GF-D8 (cell line): ENCODE measurements at places on chromosomes 2 and 18.

DNA sequence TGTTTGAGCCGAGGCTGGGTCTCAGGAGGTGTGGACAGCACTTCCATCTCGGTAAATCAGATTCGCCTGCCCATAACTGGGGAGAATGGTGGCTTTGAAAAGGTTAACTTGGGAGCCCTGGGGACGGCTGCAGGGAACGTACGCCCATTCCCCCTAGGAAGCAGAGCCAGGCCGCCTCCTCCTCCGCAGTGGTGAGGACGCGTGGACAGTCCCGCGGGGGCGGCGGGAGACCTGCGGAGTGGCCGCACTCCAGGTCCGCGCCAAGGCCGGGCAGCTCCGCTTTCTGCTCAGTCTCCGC, 845 bp upstream of the MYCN start:
- DNase-seq: no peak

DNA sequence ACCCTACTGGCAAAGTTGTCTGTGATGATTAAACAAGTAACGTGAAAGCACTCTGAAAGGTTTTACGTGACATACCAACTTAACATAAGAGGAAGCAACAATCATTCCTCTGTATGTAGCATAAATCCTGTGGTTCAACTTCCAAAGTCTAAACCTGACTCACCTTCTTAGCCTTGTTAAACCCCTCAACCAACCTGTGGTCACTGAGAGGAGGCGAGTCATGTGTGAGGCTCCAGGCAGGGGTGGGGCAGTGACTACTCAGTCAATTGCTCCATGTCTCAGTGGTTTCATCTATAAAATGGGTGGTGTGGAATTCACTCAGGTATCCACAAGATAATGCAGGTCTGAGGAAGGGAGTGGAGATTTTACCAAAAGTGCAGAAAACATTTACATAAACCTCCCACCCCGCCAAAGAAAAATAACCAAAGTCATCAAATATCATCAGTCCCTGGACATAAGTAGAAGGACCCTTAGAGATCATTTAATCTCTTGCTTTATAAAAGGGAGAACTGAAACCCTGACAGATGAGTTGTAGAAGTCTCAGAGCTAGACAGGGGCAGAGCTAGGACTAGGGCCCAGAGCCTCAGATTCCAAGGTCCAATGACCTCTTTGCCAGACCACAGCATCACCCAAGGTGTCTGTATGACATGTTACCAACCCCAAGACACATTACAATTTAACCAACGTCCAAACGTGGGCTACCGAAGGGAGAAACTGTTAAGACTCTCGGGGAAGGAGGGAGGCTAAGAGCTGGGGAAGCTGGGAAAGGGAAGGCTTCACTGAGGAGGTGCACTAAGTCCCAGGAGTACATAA, 3.7 kb upstream of the PCBP1 start:
- no peak for DNase-seq

DNA sequence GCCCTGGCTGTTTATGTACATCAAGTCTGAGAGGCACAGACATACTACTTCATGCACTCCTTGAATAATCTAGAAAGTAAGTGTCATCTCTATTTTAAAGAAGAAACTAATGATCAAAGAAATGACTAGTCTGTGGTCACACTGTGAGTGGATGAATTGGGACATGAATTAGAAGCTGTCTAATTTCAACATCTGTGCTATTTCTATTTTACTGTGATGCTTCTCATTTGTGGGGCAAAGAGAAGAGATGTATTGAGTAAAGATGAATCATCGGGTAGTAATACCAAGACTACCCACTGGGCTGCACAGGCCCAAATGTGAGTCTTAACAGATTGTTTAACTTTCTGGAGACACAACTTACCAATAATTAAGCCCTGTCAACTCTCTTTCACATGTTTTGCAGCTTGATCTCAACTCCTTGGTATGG, 42.4 kb upstream of the MTIF2 start:
- DNase-seq: no peak

- DNase-seq: no peak
Measured at GRCh38 chr2:126790987-126791780, 107.5 kb upstream of the TEX51 start.

DNA sequence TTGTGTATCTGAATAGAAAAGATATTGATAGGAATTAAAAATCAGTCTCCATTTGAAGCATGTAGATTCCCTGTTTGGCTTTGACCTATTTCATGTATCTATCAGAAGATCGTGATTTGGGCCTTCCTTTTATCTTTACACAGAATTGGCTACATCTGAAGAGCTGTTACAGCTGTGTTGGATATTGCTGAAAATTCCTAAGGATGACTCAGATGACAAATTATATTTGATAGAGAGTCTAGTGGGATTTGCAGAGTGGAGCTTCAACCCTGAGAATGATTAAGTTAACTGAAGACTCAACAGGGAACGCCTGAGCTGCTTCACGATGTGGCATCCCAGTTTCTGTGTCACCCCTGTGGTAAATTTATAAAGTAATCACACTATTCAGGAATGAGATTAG, 4.9 kb upstream of the COL3A1 start:
- no peak for DNase-seq

- DNase-seq: no peak
Measured at GRCh38 chr2:26575836-26576564, 65.2 kb downstream of the CIB4 start.

DNA sequence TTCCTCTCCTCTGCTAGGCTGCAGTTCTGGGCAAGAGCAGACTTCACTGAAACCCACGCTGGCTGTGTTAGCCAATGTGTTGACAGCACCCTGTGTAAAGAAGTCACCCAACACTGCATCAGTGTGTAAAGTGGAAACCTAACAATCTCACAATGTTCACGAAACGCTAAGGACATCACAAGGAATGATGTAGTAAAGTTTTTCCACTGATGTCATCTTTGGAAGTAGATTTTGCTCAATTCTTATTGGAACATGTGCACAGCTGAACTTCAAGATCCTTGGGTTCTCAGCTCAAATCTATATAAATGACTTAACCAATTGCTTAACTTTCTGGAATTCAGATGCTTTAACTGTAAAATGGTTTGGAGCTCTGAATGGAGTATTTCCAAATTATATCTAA, 1112.5 kb downstream of the TSN start:
- DNase-seq: no peak

GRCh38 chr2:50556934-50557575, 474.9 kb downstream of the NRXN1 start:
- no peak for DNase-seq

GRCh38 chr2:28021898-28022297, 131.4 kb downstream of the BABAM2 start:
- DNase-seq: no peak

GRCh38 chr2:184610891-184611290, 12.6 kb downstream of the ZNF804A start:
- DNase-seq: no peak

DNA sequence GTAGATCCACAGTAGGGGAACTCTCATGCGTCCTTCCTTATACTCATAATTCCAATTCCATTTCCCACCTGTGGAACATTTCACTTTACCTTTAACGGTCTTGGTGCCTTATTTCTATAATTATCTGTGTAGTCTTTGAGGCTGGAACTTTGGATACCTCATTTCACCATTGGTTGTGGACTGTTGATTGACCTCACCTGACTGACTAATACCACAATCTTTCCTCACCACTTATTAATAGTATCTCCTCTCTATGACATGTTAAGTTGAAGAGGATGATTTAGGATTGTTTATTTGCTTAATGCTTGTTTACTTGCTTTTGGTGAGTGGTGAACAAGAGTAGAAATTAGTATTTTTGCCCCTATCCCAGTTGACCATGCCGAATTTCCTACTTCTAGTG, 50.0 kb downstream of the R3HDM1 start:
- no peak for DNase-seq

GRCh38 chr2:152594022-152594766, 123.1 kb downstream of the PRPF40A start:
- DNase-seq: no peak

DNA sequence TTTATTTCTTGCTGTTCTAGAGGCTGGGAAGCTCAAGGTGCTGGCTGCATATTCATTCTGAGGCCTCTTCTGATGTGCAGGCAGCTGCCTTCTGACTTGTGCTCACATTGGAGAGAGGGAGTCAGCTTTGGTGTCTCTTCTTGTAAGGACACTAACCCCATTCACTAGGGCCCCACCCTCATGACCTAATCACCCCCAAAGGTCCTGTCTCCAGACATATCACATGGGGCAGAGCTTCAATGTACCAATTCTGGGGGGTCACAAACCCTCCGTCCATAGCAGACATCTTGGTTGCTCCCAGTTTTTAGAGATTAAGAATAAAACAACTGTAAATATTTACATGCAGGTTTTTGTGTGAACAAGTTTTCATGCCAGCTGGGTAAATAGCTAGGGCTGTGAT, 109.1 kb downstream of the RTP5 start:
- no peak for DNase-seq

DNA sequence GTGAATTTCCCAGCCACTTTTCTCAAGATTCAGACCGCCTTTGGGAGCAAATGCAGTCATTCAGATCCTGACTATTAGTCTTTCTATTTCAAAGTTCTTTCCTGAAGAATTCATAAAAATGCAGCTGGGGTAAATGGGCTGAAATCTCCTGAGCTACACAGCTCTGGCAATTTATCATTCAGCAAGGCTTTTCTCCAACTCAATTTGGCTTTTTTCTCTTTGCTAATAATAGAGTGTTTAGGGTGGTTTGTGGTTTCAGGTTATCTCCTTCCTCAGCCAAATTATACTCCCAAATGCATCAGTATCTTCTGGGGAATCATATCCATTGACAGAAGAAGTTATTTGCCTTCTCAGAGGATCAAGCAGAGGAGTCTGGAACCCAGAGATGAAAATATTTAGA, 282.4 kb upstream of the SLC14A2 start:
- DNase-seq: no peak

GRCh38 chr2:29715655-29716054, 205.7 kb downstream of the ALK start:
- no peak for DNase-seq
